ENCODE measurements at places on chromosomes 5 and 9. TPM values are rescaled to one million over a fixed set of nuclear protein-coding genes. Genes with fewer than 3 reads are reported as not detected.
A peak's percentile ranks its signal among the peaks of the same experiment; 100 is the strongest.

Gene CER1
- not detected for total RNA-seq

Gene MYMK
- not detected for total RNA-seq

Gene CTNND2
- 1.6 TPM for total RNA-seq

- no peak for DNase-seq
Measured at GRCh38 chr9:78893774-78894401, 597.0 kb downstream of the PSAT1 start.

DNA sequence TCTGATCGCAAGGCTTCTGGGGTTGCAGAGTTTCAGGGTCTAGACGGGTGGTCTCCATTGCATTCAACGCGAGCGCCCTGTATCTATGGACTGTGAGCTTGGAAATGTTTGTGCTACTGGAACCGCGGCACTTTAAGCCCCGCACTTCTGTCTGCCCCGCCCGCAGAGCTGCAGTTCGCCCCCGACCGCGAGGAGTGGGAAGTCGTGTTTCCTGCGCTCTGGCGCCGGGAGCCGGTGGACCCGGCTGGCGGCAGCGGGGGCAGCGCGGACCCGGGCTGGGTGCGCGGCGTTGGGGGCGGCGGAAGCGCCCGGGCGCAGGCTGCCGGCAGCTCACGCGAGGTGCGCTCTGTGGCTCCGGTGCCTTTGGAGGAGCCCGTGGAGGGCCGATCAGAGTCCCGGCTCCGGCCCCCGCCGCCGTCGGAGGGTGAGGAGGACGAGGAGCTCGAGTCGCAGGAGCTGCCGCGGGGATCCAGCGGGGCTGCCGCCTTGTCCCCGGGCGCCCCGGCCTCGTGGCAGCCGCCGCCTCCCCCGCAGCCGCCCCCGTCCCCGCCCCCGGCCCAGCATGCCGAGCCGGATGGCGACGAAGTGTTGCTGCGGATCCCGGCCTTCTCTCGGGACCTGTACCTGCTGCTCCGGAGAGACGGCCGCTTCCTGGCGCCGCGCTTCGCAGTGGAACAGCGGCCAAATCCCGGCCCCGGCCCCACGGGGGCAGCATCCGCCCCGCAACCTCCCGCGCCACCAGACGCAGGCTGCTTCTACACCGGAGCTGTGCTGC is 1.0 kb downstream of the ADAMTS19 start:
- DNase-seq, result no peak

Gene ANKRD34B
- total RNA-seq, result not detected

- no peak for DNase-seq
Measured at GRCh38 chr5:101278011-101278687, 375.1 kb upstream of the ST8SIA4 start.

DNA sequence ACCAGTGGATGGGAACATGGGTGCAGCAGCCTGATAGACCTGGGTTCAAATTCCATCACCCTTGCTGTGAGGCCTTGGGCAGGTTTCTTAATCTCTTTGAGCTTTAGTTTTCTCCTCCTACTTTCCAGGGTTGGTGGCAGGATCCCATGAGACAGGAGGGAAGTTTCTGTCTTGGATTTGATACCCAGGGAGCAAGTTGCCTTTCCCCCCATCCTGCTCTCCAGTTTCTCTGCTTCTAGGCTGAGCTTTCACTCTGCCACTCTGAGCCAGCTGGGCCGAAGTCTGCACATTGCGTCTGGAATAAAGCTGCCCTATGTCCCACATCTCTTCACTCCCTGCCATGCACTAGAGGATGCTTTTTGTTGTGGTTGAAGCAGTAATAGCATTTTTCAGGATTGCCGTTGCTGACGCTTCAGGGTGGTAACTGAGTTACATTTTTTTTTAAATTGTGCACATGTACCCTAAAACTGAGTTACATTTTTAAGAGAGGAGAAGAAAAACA is 40.5 kb upstream of the ANGPTL2 start:
- DNase-seq, result no peak

GRCh38 chr5:173581408-173582215 is 34.8 kb downstream of the BOD1 start:
- no peak for DNase-seq

DNA sequence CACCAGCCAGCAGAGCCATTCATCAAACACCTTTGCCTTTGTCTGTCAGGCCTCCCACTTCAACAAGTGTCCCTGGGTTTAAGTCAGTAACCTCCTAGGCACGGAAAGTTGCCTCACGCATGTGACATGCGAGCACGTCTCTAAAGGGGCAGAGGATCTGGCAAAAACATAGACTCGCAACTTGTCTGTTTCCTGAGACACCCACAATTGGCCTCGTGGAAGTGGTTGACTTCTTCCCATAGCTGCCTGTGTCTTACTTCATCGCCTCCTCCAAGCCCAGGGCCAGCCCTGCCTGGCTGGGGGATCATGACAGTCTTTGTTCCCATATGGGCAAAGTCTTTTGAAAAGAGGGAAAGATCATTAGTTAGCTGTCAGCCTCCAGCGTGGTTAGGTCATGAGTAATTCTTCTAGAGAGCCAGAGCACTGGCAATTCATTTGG is 35.5 kb upstream of the GLRX start:
- peak; percentile 92 for DNase-seq

DNA sequence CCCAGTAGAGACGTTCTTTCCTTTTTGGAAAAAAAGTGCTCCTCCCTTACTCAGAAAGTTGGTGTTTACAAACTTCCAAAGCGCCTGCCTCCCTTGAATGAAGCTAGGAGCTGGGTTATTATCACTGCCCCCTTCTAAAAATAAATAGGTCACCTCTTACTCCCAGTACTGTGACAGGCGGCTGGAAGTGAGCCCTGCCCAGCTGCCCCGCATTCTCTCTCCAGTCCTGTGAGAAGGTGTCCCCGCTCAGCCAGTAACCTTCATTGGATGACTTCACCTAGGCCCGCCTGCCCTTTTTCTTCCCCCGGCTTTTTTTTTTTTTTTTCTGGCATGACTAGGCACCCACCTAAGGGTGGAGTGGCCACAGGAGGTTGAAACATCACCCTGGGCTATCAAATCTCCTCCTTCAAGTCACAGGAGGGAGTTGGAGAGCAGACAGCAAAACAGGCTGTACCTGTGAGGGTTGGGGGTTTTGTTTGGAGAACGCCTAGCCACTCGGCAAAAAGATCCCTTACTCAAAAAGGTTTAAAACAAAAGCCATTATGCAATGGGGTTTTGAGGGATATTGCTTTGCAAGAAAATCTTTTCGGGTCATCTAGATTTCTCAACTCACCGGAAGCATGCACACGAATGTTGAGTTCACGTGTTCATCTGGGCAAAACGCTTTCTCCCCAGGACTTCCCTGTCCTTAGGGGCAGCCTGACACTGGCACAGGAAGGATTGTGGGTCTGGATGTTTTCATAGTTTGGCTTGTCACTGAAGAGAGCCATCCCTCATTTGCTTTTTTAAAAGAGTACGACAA is 43.3 kb upstream of the ZNF622 start:
- no peak for DNase-seq

Gene PCDHB10
- 2.6 TPM for total RNA-seq

Gene CNTLN
- 10.9 TPM for total RNA-seq

DNA sequence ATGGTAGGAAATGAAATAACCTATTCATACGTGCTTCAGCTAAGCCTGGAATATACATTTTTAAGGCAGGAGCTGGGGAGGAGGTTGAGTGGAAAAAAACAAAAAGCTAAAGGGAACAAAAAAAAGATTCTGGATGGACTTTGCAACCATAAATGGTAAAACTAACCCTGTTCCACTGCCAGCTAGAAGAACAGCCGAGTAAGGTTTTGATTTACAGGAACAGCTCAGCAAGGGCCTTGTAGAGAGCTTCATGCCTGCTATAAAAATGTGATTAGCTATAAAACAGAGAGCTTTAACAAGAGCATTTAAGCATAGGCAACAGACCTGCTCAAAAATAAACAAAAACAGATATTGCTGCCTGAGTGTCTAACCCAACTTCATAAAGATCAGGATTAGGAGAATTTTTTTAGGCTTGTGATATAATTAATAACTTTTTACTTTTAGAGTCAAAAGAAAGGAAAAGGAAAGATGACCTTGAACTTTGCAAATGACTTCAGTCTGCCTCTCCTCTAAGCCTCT is 194.8 kb downstream of the FBXL7 start:
- no peak for DNase-seq

Gene SPDL1
- total RNA-seq, result 6.7 TPM

DNA sequence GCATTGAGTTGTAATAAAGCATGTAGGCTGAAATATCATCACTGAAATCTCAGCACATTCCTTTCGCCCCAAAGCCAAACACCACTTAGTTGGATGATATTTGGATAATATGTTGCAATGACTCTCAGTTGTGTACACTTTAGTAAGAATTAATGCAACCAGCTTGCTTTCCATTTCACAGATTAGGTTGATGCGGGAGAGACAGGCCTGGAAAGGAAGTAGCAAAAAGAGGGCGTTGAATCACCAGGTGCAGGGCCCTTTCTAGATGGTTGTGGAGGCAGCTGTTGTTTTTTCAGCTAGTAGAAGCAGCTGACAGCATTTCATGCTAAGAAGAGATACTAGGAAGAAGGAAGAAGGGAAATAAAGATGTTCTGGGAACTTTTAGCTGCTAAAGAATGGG is 30.9 kb downstream of the DMRT3 start:
- DNase-seq, result no peak

GRCh38 chr9:107375651-107376369 is 92.7 kb downstream of the RAD23B start:
- no peak for DNase-seq

DNA sequence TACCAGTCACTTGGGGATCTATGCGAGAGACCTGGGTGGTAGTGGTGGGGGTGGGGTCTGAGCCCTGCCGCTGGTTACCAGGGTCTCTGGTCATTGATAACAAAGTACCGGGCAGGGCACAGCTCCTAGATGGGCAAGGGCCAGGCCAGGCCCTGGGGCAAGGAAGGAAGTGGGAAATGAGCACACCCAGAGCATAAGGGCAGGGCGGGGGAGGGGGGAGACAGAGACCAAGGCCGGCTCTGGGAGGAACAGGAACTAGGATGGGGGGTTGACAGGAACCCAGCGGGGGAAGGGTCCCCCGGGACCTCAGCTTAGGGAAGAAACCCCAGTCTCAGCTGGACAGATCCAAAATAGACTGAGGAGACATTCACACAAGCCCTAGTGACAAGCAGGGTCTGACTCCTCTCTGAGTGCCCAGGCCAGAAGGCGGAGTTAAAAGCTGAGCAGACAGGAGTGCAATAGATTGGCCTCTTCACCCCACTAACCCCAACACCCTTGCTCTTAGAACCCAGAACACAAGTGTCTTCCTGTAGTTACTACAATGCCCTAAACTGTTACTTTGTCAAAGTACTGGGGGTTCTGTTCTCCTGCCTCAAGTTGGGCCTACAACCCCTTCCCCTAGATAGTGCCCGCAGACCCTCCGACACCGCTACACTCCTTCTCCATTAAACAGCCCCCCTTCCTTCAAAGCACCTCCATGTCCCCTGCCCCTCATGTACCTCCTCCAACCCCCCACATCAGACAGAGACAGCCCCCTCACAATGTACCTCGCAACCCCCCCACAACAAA is 628 bp downstream of the ATOSB start:
- peak; percentile 91 for DNase-seq

- no peak for DNase-seq
Measured at GRCh38 chr5:53319315-53319714, 161.1 kb upstream of the FST start.

GRCh38 chr9:98021306-98022040 is 35.1 kb upstream of the NANS start:
- DNase-seq, result no peak

DNA sequence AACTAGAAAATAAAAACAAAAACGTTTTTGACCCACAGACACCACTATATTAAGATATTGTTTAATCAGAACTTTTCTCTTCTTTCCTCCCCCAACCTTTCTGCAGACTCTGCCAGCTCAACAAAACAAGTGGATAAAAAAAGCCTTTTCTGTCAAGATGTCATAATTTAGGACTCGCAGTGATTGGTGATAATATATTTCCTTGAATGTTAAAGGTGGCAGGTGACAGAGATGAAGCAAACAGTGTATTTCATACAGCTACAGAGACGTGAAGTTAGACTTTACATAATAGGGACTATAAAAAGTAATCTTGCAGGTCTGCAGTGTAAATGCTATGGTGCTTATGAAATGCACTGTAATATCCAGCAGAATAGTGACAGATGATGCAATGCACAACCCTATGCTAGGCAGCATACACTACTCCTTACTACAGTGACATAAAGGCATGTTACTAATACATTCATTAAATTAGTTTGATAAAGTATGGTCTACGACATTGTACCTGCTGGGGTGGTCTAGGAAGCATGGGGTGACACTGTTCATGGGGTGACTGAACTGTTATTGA is 326.7 kb upstream of the GRAMD2B start:
- no peak for DNase-seq

GRCh38 chr5:153660919-153661318 is 170.4 kb downstream of the GRIA1 start:
- DNase-seq, result no peak

Gene LIX1
- not detected for total RNA-seq

GRCh38 chr5:93072831-93073459 is 508.1 kb downstream of the NR2F1-AS1 start:
- no peak for DNase-seq

All from posterior vena cava (tissue), 2 donors.